ENCODE measurements at places on chromosomes 16 and 17. TPM values are rescaled to one million over a fixed set of nuclear protein-coding genes. Genes with fewer than 3 reads are reported as not detected.

The USP6 gene
- not detected for total RNA-seq

The SLC16A6 gene
- not detected for total RNA-seq

The MYH8 gene
- not detected for total RNA-seq

The GCGR gene
- not detected for total RNA-seq

The NTN1 gene
- 3.1 TPM for total RNA-seq

The TOM1L1 gene
- 127 TPM for total RNA-seq

The TAT gene
- total RNA-seq, result not detected

The ZSWIM7 gene
- 32.1 TPM for total RNA-seq

The CA7 gene
- not detected for total RNA-seq

DNA sequence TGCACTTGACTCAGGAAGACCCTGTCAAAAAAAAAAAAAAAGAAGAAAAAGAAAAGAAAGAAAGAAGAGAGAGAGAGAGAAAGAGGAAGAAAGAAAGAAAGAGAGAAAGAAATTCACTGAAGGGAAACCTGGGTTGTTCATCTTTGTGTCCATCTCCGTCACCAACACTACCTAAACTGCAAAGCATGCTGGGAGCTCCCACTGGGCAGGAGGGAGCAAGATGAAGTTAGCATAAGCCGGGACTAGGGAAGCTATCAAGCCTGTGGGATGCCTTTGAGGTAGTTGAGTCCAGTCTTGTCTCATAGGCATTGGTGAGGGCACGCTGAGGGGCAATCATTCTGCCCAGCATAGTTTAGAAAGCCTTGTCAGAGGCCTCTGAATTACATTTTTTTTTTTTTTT is 7.6 kb upstream of the CBFB start:
- DNase-seq, result no peak

DNA sequence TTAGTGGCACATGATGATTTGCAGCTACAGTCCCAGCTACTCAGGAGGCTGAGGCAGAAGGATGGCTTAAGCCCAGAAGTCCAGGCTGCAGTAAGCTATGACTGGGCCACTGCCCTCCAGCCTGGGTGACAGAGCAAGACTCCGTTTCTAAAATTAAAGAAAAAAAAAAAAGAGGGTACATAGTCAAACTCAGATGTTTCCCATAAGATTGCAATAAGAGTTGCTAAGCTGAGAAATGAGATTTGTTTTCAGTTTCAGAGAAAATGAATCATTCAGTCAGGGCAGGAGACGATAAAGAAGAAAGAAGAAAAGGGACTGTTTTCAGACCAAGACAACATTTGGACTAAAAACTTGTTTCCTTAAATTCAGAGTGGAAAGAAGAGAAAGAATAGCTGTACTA is 30.2 kb upstream of the PHLPP2 start:
- no peak for DNase-seq

- DNase-seq, result no peak
Observed at GRCh38 chr17:37713624-37714023, 31.2 kb downstream of the HNF1B start.

DNA sequence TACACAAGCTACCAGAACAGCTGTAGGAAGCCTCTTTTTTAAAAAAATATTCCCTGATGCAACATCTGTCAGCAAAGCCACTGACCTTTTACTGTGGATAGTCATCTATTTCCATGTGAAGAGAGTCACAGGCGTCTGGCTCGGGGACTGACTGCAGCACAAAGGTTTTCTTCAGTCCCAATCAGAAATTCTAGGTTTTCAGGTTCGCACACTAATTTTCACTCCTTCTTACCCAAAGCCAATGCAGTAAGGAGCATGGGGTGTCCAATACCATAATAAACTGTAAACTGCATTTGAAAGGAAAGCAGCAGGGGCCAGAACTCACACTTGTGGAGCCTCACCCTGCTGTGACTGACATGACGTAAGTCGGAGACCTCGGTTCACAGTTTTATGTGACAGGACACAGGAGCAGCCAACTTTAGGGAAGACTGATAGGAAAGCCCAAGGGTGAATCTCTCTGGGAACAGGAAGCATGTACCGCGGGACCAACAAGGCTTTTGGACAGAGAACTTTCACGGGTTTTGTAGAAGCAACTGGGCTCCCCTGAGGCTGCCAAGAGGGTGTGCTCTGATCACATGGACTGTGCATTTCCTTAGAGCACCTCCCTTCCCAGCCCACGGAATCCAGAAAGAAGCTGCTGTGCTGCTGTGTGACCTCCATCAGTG is 9.1 kb upstream of the TMEM100 start:
- DNase-seq, result no peak

DNA sequence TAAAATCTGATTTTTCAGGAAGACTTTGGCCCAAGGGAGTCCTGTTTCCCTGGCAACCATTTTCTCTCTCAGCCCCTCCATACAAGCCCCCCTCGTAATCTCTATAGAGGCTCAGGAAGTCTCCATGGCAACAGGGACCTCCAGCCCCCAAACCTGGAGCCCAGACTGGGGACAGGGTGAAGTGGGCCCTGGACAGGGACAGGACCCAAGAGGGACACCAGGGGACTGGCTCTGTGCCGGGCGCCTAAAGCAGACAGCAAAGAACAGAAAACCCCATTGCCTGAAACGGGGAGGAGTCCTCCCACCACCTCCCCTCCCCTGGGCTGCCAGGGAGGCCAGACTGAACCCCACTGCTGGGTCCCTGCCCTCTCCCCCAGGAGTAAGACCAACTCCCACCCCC is 40.6 kb downstream of the CPNE2 start:
- DNase-seq, result no peak

- DNase-seq, result no peak
Observed at GRCh38 chr17:3385869-3386816, at the start of gene OR3A2. TSS of gene OR3A2 (minus strand) at chr17:3386308.

- no peak for DNase-seq
Observed at GRCh38 chr16:69329369-69330285, 761 bp downstream of the PDF start.

DNA sequence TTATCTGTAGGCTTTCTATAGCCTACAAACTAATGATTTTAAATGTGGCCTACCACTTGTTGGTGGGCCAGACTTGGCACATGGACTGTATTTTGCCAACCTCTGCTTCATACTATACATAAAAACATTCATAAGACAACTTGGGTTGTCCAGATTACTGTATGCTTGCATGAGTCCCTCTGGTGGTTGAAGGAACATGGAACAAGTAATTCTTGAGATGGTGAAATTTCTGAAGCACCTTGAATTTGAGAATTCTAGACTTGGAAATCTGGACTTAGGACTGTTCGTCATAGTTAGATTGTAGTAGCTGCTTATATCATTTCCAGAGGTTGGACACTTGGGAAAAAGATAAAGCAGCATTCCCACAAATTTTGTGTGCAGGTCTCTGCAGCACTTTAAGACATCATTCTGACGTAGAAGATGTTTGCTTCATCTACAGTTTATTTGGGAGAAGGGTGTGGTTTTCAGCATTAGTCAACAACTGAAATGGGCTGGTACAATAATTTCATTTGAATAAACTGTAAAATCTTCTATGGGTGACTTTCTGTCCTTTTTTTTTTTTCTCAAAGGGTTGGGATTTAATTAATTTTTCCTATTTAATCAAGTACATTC is 31.2 kb downstream of the NFATC3 start:
- peak; percentile 49 for DNase-seq

All from renal cortical epithelial cell (primary cell).